ENCODE measurements at places on chromosomes 1 and 21. TPM values are rescaled to one million over a fixed set of nuclear protein-coding genes. Genes with fewer than 3 reads are reported as not detected.

KRTAP25-1 gene
- total RNA-seq = not detected

C1orf167 gene
- 0.95 TPM for total RNA-seq

DNA sequence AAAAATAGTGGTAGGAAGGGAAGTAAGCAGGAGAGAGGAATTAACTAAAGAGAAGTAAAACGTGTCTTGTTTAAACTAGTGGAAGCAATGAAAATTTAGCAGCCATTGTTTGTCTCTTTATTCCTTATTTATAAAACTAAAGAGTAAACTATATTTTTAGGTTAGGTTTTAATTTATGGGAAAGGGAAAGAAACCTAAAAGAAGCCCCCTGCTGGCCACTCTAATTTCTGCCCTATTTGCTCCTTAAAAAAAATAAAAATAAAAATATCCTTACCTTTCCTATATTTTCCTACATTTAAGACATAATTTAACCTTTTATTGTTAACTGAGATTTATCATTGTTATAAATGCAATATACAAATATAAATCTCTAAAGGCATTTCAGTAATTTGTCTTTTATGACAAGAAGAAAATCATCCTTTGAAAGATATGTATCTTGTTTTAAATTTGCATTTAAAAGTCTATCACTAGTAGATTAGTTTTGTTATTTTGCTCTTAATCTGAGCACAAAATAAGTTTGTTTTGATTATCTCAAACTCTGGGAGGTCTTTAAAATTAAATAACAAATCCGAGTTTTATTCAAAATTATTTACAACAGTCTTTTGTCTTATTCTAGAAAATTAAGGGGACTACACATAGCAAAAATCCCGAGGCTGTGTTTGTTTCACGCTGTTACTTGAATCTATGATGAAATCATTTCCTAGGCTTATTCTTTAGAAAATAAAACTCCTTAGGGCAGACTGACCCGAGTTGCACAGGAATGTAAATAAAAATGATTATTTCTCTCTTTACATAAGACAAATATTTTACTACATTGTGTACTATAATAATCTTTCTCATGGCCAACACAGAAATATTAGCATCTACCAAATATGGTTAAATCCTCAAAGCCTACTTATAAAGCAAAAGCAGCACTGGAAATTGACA lies 201.7 kb downstream of the NRIP1 start:
- DNase-seq = no peak

- no peak for DNase-seq
Observed at GRCh38 chr1:21312407-21312992, 22.2 kb upstream of the ECE1 start.
